ENCODE measurements at places on chromosomes 12 and 14.

DNA sequence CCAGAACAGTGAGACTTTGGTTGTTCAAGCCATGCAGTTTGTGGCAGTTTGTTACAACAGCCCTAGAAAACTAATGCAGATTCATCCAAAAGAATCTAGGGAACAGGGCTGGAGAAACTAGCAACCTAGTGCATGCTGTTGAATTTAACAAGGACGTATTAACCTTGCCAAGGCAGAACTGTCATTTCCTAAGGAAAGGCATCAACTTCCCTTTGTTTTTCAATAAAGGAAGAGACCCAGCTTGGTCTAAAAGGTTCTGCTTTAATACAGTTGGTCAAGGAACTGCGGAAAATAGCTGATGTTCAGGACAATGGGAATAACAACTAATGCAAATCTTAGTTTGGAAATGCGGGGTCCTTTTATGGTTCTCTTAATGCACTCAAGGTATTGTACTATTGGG, 11.5 kb downstream of the AK7 start:
- DNase-seq, result no peak

DNA sequence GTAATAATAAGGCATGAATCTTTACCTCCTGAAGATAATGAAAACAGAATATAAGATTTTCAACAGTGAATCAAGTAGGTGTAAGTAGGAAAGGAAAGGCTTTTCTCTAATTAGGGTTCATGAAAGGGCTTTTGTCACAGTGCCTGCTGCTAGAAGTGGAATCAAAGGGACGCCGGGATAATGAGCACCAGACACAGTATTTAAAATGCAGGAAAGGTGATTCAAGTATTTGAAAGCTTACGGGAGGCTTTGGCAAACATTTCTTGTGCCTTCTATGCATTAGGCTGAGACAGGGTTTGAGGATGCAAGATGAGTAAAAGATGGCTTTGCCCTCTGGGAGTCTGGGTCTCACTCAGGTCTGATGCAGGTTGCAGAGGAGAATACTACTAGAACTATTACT, 70.5 kb upstream of the ANO4 start:
- DNase-seq, result no peak

- no peak for DNase-seq
These were observed 215.2 kb downstream of the ANO6 start for GRCh38 chr12:45431126-45431525.

GRCh38 chr14:61643555-61643954, 51.8 kb upstream of the HIF1A start:
- DNase-seq, result no peak

DNA sequence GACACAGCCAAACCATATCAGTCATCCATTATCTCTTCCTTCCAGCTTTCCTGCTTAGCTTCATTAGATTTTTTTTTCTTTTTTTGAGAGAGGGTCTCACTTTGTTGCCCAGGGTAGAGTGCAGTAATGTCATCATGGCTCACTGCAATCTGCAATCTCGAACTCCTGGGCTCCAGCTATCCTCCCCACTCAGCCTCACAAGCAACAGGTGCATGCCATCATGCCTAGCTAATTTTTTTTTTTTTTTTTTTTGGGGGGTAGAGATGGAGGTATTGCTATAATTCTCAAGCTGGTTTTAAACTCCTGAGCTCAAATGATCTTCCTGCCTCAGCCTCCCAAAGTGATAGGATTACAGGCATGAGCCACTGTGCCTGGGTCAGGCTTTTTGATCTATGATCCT, 38.3 kb upstream of the PPM1A start:
- DNase-seq, result no peak

DNA sequence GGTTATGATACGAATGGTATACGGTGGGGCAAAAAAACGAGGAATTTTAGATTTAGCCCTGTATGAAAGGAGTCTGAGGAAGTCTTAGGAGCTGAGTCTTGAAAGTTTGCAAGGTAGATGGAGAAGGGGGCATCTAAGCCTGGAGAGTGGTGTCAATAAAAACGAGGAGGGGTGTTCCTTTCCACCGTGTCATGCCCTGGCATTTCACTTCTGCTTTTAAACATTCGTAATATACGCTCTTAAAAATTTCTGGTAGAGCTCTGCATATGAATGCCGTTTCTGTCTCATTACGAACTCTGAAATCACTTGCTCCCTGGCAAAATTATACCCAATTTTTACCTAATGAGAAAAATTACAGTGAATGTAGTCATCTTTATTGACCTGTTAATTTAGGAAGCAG, 170.2 kb downstream of the ERC1 start:
- DNase-seq, result no peak

DNA sequence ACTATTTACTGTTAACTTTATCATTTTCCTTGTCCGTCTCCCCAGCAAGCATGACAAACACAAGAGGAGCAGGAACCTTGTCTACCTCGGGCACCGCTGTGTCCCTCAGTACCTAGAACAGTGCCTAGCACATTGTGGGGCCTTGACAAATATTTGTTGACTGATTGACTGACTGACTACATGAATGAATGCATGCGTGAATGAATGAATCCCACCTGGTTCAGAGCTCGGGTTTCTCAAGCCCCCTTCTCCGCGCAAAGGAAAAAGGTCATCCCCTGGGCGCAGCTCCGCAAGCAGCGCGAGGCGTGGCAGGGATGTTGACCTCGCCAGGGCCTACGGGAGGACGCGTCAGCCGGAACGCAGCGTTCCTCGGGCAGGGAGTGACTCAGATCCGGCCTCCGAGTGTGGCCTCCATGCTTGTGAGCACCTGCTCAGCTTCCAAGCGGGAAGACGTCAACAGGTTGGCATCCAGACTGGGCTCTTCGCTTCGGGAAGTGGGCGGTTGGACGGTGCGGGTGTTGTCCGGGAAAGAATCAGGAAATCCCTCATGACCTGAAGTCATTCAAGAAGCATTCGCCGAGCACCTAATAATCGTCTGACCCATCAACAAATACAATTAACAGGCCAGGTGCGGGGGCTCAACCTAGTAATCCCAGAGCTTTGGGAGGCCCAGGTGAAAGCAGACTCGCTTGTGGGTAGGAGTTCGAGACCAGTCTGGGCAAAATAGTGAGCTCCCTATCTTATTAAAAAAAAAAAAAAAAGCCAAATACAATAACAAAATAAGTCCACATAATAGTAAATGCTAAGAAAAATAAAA, 13.9 kb upstream of the UBC start:
- DNase-seq, result no peak

DNA sequence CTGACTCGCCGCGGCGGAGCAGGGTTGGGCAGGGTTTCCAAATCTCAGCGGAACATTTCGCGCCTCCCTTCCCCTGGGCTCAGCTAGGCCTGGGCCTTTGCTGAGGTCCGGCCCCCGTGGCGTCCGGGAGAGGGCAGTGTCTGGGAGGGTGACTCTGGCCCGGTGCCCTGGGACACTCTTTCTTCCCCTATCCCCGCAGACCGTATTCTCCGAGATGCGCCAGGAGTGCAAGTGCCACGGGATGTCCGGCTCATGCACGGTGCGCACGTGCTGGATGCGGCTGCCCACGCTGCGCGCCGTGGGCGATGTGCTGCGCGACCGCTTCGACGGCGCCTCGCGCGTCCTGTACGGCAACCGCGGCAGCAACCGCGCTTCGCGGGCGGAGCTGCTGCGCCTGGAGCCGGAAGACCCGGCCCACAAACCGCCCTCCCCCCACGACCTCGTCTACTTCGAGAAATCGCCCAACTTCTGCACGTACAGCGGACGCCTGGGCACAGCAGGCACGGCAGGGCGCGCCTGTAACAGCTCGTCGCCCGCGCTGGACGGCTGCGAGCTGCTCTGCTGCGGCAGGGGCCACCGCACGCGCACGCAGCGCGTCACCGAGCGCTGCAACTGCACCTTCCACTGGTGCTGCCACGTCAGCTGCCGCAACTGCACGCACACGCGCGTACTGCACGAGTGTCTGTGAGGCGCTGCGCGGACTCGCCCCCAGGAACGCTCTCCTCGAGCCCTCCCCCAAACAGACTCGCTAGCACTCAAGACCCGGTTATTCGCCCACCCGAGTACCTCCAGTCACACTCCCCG, 3.0 kb downstream of the WNT1 start:
- DNase-seq, result no peak

DNA sequence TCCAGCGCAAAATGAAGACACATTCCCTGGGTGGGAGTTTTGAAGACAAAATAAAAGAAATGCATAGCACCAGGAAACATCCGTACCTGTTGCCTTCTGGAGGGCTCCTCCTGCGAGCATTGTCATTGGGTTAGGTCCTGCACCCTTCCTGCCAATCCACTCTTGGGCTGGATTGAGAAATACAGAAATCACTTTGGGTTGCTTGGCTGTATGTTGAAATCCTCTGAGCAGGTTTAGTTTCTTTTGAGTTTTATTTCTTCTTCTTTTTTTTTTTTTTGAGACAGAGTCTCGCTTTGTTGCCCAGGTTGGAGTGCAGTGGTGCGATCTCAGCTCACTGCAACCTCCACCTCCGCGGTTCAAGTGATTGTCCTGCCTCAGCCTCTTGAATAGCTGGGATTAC, 67.6 kb downstream of the ARF6 start:
- no peak for DNase-seq

- no peak for DNase-seq
These were observed 1209.8 kb downstream of the FLRT2 start for GRCh38 chr14:86739761-86740160.

DNA sequence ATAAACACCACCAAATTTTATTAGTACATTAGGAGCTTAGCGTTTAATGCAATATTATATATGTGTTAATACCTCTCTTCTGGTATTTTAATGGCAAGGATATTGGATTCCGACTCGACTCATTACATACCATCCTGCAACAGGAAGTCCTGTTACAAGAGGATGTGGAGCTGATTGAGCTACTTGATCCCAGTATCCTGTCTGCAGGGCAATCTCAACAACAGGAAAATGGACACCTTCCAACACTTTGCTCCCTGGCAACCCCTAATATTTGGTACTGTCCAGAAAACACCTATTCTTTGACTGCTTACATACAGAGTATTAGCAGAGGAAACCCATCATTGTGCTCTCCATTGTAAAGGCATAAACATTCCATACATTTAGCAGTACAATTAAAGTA, 45.2 kb downstream of the VEZT start:
- DNase-seq, result no peak

- DNase-seq, result no peak
These were observed 5.5 kb downstream of the DUSP6 start for GRCh38 chr12:89346741-89347324.

- DNase-seq, result no peak
These were observed 11.8 kb downstream of the CD163L1 start for GRCh38 chr12:7431993-7432685.

DNA sequence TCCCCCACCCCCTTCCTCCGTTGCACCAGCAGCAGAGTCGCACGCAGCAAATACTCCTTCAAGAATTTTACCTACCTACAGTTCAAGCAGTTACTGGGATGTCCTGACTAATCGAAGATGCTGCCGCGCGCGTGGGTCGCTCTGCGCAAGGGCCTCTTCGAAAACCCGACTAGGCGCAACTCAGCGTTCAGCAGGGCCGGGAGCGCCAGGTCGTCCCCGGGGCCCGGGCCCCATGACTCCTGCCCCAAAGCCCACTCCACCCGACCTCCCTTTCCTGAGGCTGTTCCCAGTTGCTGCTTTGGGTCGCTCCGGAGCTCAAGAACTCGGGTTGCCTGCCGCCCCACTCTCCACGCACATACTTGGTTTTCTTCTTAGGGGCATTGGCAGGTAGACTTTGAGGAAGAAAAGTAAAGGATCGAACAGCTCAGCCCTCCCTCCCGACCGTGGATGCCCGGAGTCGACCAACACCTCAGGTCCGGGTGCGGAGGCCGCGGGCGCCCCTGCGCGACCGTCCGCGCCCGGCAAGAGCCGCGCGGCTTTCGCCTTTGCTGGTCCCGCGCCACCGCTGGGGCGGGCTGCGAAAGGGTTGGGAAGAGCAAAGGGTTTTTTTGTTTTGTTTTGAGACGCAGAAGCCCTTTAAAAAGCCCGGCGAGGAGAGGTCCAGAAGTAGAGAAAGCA, 1.9 kb downstream of the BMP4 start:
- DNase-seq, result no peak

- no peak for DNase-seq
These were observed 32.8 kb downstream of the NRXN3 start for GRCh38 chr14:78202976-78203375.

DNA sequence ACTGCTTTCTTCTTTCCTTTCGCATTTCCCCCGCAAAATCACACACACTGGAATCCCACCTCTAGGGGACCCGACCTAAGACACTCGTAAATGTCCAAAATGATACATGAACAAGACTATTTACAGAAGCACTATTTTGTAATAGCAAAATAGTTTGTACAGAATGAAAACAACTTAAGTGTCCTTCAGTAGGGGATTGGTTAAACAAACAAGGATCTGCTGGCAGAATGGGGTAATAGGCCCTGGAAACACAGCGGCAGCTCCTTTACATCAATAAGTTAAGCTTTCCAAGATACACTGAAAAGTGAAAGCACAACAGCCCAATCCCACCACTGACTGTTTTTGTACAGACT, 48.8 kb downstream of the LTBP2 start:
- DNase-seq, result no peak

- no peak for DNase-seq
These were observed 553 bp upstream of the CATSPERB start for GRCh38 chr14:91732439-91732838.

- DNase-seq, result no peak
These were observed 29.7 kb downstream of the BRAP start for GRCh38 chr12:111656016-111656415.

DNA sequence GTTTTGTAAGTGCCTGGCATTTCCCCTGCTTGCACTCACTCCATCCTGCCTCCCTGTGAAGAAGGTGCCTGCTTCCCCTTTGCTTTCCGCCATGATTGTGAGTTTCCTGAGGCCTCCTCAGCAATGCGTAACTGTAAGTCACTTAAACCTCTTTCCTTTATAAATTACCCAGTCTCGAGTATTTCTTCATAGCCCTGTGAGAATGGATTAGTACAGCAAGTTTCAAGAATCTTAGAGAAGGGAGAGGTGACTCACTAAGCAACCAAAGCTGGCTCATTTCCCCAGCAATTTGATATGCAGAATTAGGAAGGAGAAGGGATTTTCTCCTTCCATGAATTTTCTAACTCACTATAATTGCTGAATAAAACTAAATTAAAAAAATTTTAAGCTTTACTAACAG, 251.0 kb upstream of the FOXG1 start:
- DNase-seq, result no peak

- DNase-seq, result no peak
These were observed 16.1 kb downstream of the TNFAIP2 start for GRCh38 chr14:103139132-103140025.

All from GM12864 (cell line).